CD4-positive, alpha-beta T cell treated with Interleukin-4 for 1 hour (primary cell): ENCODE measurements at places on chromosomes 1 and 21.
A peak's percentile ranks its signal among the peaks of the same experiment; 100 is the strongest.

GRCh38 chr1:26848941-26849774 is 13.8 kb upstream of the SFN start:
- no peak for DNase-seq

GRCh38 chr1:213884942-213885341 is 102.8 kb upstream of the PROX1 start:
- no peak for DNase-seq

- peak; percentile 27 for DNase-seq
Measured at GRCh38 chr1:23184212-23184934, 15.7 kb upstream of the LUZP1 start.

DNA sequence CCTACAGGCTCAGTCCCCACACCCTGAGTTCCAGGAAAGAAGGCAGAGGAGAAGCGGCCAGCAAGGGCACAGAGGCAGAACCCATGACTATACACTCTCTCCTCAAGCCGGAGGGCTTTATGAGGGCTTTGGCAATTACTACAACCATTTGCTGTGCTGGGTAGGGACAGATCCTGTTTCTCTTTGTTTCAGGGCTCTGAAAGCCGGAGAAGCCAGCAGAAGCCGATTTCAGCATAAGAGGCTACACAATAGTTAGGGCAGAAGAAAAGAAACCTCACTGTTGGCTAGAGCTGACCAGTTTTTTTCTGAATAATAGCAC is 13.9 kb downstream of the GPR3 start:
- DNase-seq: no peak

GRCh38 chr1:19153169-19153568 is 56.9 kb downstream of the UBR4 start:
- DNase-seq: no peak

DNA sequence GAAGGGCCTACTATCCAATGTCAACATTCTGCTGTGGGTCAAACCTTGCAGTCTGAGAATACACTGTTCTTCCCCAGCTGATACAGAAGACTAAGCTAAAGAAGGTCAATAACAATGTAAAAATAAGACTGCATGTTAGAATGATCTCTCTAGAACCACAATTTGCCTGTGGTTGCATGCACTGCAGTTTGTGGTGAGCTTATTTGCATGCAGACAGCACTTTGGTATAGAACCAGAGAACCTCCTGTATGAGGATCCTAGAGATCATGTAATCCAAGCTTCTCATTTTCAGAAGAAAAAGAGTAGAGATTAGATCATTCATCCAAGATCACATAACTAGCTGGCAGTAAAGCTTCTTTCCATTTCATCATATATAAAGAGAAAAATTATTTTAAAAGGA is 15.8 kb downstream of the SYNJ1 start:
- DNase-seq: peak; percentile 45

GRCh38 chr1:228370941-228371740 is 35.5 kb downstream of the TRIM11 start:
- no peak for DNase-seq

DNA sequence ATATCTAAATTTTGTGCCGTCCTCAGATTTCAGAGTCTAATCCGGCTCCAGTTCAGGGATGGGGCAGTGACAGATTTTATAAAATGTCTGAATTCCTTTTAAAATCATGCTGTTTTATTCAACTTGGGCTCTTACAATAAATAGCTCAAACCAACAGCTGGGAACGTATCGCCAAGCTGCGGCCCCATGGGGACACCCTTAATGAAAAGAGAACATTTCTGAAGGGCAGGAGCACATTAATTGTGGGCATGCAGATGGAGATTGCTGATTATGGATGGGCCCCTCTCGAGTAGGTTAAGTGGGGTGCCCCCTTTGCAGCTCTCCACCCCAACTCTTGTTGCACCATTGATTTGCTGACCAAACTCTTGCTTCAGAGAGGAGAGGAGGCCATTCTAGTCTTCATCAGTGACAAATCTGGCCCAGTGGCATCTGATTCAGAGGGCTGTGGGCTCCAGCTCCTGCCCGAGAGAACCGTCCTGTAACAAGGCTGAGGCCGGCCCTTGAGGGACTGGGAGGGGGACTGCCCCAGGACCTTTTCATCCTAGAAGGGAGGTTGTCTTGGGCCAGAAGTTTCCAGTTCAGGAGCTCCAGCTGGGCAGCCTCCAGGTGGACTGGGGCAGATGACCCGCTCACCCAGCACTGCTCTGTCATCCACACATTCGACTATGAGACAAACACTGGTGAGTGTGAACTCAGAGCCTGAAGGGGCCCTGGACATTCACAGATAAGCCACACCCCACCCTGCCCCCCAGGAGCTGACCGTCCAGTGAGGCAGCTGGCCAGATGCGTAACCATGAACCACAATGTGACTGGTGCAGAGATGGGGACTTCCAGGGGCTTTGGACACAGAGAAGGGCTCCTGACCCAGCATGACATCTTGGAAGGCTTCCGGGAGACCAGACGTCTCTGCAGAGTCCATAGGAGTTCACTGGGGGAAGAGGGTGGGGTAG is 55.1 kb upstream of the TMEM51 start:
- DNase-seq: no peak

DNA sequence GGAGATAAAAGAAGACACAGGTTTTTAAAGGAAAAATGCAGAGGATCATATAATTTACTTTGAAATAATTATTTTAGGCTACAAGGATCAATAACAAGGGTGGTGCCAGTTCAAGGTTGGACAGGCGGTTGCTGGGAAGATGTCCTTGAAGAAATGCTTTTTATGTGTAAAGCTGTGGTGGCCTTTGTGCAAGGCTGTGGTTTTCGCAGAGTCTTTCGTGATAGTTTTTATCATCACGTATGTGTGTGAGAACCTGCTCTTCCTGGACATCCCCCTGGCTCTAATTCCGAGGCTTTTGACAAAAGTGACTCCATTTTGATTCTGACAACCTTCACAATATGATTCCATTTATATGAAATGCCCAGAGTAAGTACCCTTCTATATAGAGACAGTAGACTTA is 85.8 kb upstream of the COG2 start:
- no peak for DNase-seq

DNA sequence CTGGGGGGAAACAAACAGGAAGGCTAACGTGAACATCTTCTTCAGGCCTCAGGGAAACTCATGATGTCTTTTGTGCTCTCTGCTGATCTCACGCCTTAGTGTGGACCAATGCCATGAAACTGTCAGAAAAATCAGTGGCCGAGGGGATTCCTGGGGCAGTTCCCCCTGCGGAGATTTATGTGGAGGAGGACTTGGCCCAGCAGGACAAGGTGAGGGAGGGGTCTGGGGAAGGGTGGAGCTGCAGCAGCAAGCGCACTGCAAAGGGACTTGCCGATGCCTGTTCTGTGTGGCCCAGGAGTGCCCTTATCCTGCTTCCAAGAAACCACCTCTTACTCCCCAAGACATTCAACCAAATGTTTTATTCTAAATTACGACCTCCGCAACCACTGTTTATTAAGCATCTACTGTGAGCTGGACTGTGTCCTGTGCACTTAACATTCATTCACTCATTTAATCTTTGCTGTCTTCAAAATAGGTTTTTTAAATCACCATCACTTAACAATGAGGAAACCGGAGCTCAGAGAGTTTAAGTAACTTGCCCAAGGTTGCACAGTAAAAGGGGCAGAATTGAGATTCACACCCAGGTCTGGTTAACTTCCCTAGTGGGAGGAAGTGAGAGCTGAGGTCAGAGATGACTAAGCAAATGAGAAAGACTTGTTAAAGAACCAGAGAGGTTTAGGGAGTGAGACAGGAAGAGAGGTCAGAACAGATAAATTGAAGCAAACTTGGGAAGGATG is 49.7 kb downstream of the FHAD1 start:
- DNase-seq: peak; percentile 9

GRCh38 chr1:206925106-206925736 is 3.5 kb upstream of the FCMR start:
- peak; percentile 84 for DNase-seq

DNA sequence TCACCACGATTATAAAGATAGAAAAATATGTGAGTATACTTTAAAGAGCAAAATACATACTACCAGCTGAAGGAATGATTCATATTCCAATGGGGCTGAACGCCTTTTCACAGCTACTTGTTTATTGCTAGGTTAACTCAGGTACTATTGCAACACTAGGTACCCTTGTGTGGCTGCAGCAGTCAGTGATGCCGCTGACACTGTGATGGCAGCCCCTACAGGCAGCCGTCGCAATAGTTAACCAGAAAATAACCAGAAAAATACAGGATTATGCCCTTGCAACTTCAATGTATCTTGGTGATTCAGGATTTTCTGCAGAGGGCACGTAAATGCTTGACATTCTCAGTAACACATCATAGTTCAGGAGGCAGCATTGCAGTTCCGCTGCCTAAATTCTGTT is 1.6 kb upstream of the MARK1 start:
- no peak for DNase-seq

GRCh38 chr1:104476126-104476525 is 726.4 kb downstream of the AMY1C start:
- DNase-seq: no peak

GRCh38 chr1:240491156-240491555 is 120.8 kb downstream of the GREM2 start:
- DNase-seq: no peak

DNA sequence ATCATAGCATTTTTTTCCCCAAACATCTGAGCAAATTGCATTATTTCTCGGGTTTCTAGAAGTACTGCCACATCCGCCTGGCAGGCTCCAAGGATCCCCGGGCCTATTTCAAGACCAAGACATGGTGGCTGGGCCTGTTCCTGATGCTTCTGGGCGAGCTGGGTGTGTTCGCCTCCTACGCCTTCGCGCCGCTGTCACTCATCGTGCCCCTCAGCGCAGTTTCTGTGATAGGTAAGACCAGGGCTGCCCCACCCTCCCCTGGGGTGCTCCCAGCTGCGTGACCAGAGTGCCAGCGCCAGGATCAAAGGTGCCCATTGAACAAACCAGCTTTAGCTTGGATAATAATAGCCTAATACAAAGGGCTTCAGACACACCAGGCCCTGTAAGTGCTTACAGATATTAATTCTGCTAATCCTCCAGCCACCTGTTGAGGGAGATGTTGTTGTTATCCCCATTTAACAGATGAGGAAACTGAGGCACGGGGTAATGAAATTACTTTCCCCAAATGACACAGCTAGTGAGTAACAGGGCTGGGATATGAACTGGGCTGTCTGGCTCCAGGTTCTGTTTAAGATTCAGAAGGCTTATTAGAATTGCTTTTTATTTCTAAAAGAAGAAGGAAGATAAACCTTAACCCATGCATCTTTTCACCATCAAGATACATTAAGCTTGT is 26.5 kb downstream of the NIPAL3 start:
- no peak for DNase-seq

DNA sequence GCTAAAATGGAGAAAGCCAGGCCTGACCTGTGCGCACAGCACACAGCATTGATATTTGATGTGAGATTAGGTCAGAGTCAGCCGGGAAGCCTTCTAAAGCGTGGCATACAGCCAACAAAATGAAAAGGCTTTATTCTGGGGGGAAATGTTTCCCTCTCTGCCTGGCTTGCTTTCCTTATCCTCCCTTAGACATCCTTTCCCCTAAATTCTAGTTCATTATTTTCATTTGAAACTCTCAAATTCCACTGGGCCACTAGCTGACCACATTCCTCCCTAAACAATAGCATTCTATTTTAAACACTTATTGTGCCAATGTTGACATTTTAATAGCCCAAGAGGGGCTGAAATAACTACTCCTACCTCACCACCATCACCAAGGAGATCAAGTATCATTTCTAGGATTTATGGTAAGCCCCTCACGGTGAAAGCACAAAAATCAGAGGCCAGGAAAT is 49.4 kb downstream of the LEPR start:
- DNase-seq: no peak

DNA sequence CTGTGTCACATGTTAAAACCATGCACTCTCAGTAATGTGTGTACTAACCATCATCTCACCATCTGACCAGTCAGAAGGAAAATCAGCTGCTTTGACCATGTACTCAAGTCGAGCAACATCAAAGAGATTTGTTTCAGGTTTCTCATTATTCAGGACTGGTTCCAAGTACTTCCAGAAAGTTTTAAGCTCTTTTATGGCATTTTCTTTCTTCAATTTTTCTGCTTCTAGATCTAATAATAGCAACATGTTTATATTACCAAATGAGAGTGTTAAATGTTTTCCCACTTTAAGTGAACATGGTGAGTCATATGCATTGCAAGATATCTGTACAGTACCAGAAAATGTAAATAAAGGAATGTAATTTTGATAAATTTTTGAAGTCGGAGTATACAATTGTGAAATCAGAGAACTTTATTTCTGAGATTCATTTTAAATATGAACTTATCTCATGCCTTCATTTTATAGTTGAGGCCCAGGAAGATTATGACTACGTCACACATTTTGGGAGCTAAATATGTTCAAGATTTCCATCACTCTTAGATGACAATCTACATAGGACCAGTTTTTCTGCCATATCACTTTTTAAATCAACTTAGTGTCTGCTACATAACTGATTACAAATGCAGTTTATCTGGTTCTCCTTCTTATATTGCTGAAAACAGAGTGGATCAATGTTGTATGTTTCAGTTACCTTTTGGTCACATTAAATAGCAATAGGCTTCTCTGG is 87.2 kb downstream of the SPAG17 start:
- no peak for DNase-seq

- no peak for DNase-seq
Measured at GRCh38 chr1:203733009-203733863, 31.7 kb upstream of the LAX1 start.

DNA sequence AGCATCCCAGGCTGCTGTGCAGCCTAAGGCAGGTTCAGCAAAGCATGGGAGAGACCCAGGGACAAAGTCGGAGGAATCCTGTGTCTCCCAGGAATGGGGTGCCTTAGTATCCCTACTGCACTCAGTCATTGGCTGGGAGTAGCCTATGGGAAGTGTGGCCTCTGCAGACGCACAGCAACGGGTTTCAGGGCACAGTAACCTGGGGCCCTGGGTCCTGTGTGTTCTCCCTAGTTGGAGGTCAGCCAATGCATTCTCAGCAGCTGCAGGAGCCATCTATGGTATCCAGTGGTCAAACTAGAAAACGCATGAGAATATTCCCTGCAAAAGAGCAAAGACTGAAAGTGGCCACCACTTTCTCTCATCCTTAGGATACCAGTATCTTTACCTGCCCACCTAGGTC is 13.7 kb upstream of the C1orf21 start:
- no peak for DNase-seq

- DNase-seq: no peak
Measured at GRCh38 chr1:231695439-231696255, 69.1 kb downstream of the DISC1 start.
